ENCODE measurements at places on chromosomes 6 and 20.

GRCh38 chr6:45898941-45899682 lies 116.5 kb downstream of the CLIC5 start:
- DNase-seq: no peak

GRCh38 chr6:49252901-49253300 lies 210.2 kb downstream of the MMUT start:
- DNase-seq: no peak

- DNase-seq: peak; percentile 84
Measured at GRCh38 chr6:27479319-27480182, 6.6 kb upstream of the ZNF184 start.

- no peak for DNase-seq
Measured at GRCh38 chr20:50348096-50348495, 157.5 kb downstream of the CEBPB start.

GRCh38 chr6:16712931-16713484 lies 48.3 kb downstream of the ATXN1 start:
- DNase-seq: peak; percentile 61

DNA sequence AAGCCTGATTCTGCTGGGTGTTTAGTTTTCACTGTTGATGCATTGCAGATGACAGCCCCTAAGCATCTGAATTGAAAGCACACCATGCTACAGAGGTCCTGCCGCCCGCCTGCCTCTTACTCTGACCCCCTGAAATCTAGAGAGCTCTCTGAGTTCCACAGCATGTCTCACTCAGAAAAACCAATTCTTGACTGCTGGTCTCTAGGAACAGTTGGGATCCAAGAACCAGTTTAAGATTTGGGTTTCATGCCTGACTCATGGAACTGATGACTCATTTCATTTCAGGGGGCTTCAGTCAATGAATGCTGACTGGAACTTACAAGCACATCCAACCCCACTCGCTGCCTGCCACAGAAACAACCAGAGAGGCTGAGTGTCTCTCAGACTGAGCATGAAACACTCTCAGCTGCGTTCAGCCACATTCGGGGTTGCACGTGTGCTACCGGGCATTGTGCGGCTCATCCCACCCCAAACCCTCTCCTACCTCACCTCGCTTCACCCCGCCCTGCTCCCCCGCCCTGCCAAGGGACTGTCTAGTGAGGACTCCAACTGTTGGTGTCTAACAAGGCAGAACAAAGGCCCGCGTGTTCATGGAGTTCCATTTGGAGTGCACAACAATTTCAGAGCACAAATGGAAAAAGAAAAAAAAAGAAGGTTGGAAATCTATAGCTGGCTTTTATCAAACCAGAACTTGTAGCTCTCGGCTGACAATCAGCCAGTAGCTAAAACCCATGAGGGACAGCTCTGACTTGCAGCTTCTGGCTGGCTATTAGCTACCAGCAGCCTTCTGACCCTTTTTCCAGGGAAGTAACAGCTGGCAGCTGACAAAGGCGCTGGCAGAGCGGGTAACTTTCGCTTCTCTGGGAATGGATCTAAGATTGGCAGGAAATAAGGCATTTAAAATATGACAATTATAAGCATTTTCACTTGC lies 20.0 kb upstream of the TRAF3IP2 start:
- no peak for DNase-seq

DNA sequence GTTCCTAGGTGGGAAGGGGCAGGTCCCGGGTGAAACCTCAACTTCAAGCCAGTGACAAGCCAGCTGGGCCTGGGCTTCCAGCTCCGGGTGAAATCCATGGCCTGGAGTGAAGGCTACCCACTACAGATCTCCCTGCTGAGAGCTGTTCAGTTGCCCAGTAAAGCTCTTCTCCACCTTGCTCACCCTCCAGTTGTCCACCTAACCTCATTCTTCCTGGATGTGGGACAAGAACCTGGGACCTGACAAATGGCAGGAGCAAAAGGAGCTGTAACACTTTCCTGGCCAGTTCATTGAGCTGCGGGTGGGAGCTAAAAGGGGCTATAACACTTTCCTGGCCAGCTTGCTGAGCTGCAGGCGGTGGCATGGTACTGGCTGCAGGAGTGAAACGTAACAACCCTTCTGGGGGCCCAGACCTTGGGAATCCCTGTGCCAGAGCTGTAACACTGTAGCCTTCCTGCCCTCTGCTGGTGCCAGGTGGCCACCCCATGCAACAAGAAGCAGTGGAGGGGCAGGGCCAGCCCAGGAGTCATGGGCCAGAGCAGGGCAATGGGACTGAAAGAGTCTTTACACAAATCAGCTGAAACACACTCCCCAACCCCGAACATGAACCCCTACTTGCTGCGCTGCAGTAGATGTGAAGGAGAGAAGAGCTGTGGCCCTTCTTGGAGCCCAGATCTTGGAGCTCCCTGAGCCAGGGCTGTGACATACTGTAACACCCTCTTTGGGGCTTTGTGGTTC lies 3.6 kb upstream of the HINT3 start:
- peak; percentile 10 for DNase-seq

DNA sequence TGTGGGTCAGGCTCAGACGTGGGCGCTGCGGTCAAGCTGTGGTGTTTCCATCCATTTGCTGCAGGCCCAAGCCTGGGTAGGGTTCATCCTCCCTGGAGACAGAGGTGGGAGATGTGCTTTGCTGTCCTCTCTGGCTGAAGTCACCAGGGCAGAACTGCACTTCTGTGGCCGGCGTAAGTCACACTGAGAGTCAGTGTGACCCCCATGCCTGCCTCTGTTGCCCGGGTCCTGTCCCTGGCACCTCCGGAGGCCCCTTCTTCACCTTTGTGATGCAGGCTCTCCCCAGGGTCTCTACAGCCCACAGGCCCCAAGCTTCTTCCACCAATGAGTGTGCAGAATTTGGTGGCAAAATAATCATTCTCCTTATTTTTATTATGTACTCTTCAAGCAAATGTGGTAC lies 53.8 kb upstream of the DACT2 start:
- DNase-seq: no peak

GRCh38 chr6:56255349-56255748 lies 8.0 kb upstream of the COL21A1 start:
- no peak for DNase-seq

- no peak for DNase-seq
Measured at GRCh38 chr6:167817729-167818128, 9.0 kb upstream of the AFDN start.

GRCh38 chr6:7463785-7464184 lies 74.2 kb downstream of the RIOK1 start:
- DNase-seq: no peak

- DNase-seq: no peak
Measured at GRCh38 chr6:81704700-81705099, 47.8 kb downstream of the TENT5A start.

GRCh38 chr6:109322825-109323224 lies 59.4 kb downstream of the CD164 start:
- DNase-seq: no peak

GRCh38 chr6:49565855-49566254 lies 15.4 kb downstream of the C6orf141 start:
- DNase-seq: no peak

- peak; percentile 57 for DNase-seq
Measured at GRCh38 chr20:23937303-23938117, 51.1 kb downstream of the GGTLC1 start.

GRCh38 chr6:42702200-42702599 lies 20.2 kb downstream of the PRPH2 start:
- DNase-seq: no peak

- no peak for DNase-seq
Measured at GRCh38 chr6:5378331-5378730, 117.0 kb downstream of the FARS2 start.

GRCh38 chr20:7057611-7058010 lies 290.1 kb downstream of the BMP2 start:
- no peak for DNase-seq

GRCh38 chr6:151241853-151242252 lies 2.1 kb downstream of the AKAP12 start:
- DNase-seq: no peak

- DNase-seq: no peak
Measured at GRCh38 chr6:41984623-41985022, 43.0 kb upstream of the CCND3 start.

DNA sequence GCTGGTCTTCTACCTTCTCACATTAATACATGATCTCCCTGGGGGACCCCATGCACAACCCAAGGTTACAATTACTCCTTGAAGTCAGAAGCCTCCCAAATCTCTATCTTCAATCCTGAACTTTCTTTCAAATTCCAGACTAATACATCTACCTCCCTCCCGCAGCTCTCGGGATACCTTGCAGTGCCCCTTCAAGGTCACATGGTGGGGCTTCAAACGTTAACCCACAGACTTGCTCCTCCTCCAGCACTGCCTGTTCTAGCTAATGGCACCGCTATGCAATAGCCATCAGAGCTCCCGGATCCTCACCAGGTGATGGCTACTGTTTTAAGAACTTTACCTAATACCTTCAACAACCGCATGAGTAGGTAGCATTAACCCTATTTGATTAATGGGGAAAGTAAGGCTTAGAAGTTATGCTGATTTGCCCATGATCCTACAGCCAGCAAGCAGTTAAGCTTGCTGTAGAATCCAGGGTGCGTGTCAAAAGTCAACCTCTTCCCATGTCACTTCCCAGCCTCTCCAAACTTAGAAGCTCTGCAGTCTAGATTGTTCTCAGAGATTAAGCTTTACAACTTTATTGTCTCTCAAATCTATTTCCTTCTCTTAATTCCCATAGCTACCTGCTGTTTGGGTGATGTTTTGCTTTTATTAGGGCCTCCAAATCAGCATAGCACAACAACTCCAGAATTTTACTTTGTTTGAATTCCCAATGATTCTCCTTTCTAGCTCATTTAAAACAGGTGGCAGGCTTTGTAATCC lies 44.7 kb downstream of the PLAGL1 start:
- DNase-seq: no peak

DNA sequence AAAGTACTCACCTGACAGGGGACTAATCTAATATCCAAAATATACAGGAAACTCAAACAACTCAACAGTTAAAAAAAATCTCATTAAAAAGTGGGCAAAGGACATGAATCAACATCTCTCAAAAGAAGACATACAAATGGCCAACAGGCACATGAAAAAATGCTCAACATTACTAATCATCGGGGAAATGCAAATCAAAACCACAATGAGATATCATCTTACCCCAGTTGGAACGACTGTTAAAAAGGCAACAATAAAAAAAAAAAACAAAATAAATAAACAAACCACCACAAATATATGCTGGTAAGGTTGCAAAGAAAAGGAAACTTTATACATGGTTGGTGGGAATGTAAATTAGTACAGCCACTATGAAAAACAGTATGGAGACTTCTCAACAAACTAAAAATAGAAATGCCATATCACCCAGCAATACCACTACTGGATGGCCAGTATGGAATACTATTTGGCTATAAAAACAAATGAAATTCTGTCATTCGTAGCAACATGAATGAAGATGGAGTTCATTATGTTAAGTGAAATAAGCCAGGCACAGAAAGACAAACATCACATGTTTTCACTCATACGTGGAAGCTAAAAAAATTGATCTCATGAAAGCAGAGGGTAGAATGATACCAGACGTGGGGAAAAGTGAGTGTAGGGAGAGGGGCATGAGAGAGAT lies 6.6 kb downstream of the SIRPB2 start:
- no peak for DNase-seq
